Right ventricle myocardium superior (tissue), 1 donor: ENCODE measurements at places on chromosomes 1 and 21.

DNA sequence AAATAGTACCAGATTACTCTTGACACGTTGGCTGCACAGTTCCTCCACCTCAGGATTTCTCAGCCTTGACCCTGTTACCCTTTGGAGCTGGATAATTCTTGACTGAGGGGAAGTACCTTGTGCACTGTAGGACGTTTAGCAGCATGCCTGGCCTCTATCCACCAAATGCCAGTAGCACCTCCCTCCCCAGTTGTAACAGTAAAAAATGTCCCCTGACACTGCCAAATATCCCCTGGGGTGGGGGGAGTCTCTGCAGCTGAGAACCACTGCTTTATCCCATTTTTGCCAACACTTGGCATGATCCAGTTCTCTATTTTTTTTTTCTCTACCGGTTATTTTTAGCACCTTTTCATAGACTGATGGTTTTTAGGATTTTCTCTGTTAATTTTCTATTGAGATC, 34.0 kb downstream of the C1orf198 start:
- no peak for DNase-seq

DNA sequence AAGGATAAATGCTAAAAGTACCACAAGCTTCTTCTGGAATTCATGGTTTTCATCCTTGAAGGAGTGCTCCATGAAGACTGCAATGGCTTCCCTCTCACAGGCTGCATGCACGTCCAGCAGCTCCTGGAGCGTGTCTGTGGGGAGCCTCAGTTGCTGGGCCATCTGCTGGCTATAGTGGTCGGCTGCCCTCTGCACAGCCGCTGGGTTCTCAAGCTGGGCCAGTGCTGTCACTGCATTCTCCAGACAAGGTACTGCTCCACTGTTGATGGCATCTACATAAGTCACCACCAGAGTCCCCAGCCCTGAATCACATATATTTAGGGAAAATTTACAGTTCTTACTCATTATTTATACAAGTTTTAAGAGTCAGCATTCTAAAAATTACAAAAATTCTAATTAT, 8.7 kb downstream of the GBP4 start:
- no peak for DNase-seq

DNA sequence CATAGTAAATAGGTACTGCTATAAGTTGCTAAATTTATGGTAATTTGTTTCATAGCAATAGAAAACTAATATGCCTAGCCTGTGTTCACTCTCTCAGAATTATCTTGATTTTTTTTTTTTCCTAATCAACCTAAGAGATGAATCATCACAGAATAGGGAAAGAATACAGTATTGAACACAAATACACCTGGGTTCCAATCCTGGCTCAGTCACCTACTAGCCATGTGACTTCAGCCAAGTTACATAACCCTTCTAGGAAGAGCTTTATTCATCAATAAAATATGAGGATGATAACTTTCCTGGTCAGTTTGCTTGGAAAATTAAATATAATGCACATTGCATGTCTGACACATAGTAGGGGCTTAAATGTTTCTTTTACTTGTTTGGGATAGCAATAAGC, 279.5 kb downstream of the FOXD2 start:
- DNase-seq: no peak

DNA sequence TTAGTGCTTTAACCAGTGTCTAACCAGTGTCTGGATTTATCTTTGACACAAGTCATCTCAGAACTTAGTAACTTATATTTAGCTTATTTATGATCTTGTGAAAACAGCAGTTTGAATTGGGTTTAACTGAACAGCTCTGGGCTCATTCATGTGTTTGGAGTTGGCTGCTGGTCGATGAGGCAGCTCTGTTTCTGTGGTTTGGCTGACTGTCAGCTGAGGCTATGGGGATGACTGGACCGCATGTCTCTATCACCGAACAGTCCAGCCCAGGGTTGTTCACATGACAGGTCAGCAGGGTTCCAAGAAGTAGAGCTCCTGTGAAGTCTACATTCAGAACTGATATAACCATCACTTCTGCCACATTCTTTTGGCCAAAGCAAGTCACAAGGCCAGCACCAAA, 29.1 kb upstream of the C21orf91 start:
- DNase-seq: no peak

DNA sequence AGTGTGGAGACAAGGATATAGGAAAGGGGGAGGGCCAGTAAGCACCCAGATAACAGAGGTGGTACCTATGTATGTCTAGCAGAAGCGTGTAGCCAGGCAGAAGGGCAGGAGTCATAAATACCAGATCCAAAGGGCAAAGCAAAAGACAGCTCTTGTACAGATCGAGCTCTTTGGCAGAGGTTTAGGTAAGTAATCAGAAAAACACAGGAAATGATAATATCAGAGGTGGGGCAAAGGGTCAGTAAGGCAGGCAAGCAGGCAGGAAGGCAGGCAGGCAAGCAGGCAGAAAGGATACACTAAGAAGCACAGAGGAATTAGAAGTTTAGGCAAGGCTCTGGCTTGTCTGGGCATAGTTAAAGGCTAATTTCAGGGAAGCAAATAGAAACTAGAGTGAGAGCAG, 22.7 kb upstream of the SLFNL1 start:
- DNase-seq: no peak
